ENCODE measurements at places on chromosomes 5 and 9.

- DNase-seq = no peak
Observed at GRCh38 chr5:65923339-65923738, 3.0 kb upstream of the ERBIN start.

- DNase-seq = no peak
Observed at GRCh38 chr5:14556015-14556414, 25.6 kb upstream of the OTULINL start.

DNA sequence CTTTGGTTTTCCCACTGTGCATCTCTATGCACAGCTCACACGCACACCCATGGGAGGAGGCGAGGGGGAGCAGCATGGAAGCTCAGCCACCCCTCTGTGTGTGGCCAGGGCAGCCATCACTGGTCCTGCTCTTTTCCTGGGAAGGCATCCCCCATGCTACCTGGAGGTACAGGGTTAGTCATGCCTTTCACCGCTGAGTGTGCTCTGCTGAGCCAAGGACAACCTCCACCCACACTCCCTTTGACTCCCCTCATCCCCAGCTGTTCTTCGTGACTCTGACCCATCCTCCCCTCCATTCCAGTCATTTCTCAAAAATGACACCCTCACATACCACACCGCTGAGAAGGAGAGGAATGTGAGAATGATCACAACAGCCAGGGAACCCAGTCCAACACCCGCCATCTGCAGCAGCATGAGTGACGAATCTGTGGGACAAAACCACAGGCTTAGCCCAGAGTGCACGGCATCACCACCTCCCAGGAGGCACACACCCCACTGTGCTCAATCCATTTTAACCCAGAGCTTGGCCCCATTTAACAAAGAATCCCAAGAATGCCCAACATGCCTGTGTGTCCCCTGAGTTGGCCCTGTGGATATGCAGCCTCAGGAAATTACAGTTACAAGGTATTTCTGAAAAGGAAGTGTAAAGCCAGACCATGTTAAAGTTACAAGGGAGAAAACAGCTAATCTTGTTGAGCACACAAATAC is 133.4 kb downstream of the SUSD1 start:
- DNase-seq = no peak

DNA sequence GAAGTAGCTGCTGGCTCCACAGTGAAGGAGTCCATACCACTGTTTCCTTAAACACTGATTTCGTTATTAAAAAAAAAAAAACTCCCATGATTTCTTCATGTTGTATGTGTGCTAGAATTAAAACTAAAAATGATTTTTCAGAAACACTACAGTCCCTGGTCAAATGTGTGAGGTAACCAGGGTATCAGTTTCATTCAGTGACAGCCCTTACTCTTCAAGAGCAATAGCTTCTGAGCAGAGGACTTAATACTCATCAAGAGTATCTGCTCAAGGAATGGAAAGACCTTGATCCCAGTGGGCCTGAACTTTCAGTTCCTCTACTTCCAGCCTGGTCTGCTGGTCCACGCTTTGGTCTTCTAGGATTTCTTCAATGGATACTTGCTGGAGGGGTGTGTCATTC is 95.1 kb downstream of the BNC2 start:
- DNase-seq = no peak

- DNase-seq = no peak
Observed at GRCh38 chr9:110994771-110995241, 43.5 kb downstream of the LPAR1 start.

DNA sequence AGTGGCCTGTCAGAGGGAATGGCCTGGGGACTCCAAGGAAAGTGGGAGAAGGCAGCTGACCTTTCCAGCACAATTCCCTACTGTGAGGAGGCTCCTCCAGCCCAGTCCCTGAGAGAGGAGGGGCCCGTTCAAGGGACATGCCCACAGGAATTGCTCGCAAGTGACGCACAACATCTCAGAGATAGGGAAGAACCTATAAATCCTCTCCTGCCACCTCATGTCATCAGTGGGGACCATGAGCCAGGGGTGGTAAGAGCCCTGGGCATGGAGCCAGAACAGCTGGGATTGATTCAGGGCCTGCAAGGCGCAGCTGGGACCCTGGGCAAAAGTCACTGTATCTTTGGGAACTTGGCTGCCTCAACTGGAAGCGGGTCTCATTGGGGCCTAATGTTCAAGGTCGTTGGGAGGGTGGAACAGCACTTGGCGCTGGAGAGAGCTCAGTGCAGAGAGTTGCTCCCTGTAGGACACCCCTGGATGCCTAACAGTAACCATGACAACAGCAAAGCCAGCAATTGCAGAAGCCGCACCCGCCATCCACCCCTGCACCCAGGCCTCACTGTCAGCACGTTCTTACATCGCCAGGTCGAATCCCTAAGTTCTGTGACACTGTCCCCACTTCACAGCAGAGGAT is 41.3 kb upstream of the ORM1 start:
- no peak for DNase-seq

GRCh38 chr9:73583576-73583975 is 431.9 kb downstream of the ANXA1 start:
- DNase-seq = no peak

DNA sequence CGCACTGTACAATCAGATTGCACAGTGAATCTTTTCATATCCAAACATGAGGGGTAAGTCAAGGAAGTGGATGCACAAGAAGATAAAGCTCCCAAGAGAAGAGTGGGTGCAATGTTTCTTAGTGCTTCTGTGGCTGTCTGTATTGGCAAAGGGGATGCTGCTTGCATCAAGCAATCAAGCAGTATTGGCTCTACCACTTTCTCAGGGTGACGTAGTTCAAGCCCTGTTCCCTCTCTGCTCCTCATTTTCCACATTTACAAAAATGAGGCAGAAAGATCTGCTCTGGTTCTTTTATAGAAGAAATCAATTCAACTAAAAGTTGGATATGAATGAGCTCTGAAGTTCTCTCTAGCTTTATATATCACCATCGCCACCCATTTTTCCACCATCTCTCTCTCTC is 2.3 kb downstream of the TNFSF8 start:
- DNase-seq = no peak

DNA sequence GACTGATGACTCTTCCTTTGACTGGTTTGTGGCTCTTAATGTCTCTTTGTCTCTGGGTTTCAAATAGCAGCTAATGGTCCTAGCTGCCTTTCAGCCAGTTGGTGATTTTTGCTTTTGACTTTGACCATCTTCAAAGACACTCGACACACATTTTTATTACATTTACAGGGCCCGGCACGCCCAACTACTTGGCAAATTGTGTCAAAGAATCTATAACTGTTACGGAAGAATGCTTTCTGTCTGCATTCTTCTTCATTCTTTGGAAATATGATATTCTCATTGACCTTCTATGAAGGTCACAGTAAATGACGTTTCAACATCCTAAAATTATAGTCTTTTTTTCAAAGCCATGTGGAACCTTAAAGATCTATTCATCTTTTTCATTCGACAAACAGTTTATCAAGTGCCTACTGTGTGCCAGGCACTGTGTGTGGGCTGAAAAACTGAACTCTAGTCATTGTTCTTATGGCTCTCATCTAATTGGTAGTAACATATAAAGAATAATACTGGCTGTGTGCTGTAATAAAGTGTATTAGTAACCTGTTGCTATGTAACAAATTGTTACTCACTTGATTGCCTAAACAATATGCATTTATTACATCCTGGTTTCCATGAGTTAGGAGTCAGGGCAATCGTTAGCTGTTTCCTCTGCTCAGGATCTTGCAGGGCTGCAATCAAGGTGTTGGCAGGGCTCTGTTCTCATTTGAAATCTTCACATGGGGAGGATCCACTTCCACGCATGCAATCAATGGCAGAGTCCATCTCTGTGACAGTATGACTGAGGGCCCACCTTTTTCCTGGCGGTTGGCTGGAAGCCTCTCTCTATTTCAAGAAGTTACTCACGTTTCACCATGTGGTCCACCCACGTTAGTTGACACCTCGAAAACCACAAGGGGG is 7.0 kb upstream of the WHRN start:
- no peak for DNase-seq

DNA sequence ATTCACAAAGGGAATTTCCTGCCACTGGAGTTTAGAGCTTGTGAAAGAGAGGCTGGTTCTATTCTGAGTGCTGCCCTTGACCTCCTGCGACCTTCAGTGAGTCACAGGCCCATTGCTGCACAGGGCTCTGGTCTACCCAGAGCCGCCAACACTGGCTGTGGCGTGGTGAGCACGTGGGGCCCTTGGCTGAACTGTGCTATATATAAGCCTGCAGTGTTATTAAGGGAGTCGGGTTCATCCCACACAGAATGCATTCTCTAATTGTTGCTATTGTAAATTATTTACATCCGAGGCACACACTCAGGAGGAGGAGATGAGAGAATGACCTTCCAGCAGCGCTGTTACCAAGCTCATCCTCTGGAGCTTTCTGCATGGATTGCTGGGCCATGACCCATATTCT is 47.1 kb downstream of the BRINP1 start:
- DNase-seq = peak; percentile 40

GRCh38 chr5:160166973-160167623 is 47.8 kb upstream of the PWWP2A start:
- DNase-seq = no peak

DNA sequence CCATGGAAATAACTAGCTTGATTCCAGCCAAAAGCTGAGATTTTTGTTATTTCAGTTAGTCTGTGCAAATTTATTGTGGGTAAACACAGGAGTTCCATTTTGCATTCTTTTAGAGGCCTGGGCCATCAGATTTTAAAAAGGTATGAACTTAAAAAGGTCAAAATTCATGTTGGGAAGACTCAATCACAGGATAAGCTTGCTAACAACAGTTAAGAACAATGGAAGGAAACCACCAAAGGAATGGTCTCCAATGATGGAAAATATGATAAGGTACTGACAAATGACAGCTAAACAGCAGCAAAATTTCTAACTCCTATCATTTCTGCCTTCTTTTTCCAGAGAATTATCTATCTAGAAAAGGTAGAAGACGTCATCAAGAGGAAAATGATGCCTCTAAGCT is 16.0 kb downstream of the ABITRAM start:
- DNase-seq = no peak

DNA sequence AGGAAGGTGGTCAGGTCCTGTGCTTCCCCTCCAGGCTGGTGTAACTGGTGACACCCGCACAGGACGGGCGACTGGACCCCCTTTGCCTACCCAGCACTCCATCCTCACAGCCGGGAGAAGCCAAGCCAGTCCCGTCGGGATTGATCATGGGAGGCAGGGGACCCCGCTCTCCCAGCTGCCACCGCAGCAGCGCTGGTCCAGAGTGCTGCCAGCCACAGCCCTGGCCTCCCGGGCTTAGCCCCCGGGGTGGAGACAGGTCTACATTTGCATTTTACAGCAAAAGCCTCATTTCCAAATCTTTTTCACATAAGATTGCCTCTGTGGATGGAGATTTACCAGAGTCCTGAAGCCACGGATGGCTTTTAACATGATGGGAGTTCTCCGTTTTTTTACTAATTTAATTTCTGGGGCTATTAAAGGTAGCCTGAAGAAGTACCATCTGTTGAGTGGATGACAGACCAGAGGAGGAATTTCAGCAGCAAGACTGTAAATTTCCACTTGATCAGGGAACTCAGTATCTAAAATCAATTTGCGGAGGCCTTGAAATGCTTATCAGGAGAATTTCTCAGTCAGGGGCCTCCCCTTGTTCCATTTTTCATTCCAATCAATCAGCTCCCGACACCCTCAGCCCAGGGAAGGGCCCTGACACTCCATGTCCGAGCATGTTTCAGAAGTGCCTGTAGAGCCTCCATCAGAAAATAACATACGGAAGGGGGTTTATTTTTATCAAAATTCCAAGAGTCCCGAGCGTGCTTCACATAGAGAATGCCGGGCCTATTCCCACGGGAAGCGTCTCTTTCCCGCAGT is 80.6 kb downstream of the OLFM1 start:
- DNase-seq = no peak

- DNase-seq = no peak
Observed at GRCh38 chr5:106600803-106601202, 1069.9 kb downstream of the EFNA5 start.

GRCh38 chr5:128626536-128627090 is 88.6 kb upstream of the FBN2 start:
- DNase-seq = no peak

- DNase-seq = no peak
Observed at GRCh38 chr5:150660108-150660831, 781 bp upstream of the MYOZ3 start.

GRCh38 chr9:73050887-73051550 is 98.2 kb upstream of the ALDH1A1 start:
- no peak for DNase-seq

DNA sequence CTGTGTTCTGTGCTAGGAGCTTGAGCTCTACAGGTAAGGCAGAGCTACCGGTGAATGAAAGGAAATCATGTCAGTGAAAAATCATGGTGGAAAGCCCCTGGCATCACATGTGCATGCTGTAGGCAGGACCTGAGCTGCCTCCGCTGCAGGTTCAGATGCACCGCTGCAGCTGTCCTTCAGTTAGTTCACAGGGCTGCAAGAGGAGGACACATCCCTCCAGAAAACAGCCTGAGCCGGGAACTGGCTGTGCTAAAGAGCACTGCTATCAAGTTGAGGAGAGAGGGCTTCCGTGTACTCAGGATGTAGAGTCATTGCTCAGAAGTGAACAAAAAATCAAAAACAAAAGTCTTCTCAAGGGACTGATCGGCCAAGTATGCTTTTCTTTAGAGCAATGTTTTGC is 138.6 kb downstream of the ERCC6L2 start:
- DNase-seq = no peak

GRCh38 chr9:113375057-113376023 is 1.4 kb downstream of the HDHD3 start:
- no peak for DNase-seq

DNA sequence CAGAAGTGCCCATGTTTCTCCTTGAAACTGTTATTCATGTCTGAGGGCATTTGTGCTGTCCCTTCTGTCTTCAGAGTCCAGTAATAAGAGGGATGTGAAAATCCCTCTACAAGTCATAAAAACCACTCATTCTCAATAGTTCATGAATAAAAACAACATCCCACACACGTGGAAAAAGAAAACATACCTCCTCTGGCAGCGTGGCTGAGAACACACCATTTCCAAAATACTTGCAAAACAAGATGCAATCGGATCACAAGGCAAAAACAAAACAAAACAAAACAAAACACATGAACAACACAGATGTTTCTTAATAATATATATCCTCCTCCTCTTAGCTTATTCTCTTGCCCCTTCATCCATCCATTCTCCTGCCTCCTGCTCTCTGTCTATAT is 71.0 kb upstream of the EQTN start:
- DNase-seq = no peak

DNA sequence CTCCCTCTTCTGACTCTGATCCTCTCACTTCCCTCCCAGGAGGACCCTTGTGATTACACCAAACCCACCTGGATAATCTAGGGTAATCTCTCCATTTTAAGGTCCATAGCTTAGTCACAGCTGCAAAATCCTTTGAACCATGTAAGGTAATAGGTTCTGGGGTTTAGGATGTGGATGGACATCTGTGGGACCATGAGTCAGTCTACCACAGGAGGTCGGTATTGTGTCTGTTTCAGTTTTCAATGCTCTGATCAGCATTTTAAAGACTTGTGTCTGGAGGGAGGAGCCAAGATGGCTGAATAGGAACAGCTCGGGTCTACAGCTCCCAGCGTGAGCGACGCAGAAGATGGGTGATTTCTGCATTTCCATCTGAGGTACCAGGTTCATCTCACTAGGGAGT is 112.6 kb downstream of the CAVIN4 start:
- DNase-seq = no peak
